Type B pancreatic cell (in vitro differentiated cells): ENCODE measurements at places on chromosomes 3 and 15.

- H3K27ac ChIP-seq = no peak overlapping the region
- DNase-seq = no peak
- H3K4me3 ChIP-seq = no peak overlapping the region
- peaks cover 34% of the 10 kb centered on the region for H3K36me3 ChIP-seq
- H3K27me3 ChIP-seq = no peaks in the 10 kb centered on the region
Observed at GRCh38 chr3:94070341-94070911, 7.6 kb downstream of the NSUN3 start.

DNA sequence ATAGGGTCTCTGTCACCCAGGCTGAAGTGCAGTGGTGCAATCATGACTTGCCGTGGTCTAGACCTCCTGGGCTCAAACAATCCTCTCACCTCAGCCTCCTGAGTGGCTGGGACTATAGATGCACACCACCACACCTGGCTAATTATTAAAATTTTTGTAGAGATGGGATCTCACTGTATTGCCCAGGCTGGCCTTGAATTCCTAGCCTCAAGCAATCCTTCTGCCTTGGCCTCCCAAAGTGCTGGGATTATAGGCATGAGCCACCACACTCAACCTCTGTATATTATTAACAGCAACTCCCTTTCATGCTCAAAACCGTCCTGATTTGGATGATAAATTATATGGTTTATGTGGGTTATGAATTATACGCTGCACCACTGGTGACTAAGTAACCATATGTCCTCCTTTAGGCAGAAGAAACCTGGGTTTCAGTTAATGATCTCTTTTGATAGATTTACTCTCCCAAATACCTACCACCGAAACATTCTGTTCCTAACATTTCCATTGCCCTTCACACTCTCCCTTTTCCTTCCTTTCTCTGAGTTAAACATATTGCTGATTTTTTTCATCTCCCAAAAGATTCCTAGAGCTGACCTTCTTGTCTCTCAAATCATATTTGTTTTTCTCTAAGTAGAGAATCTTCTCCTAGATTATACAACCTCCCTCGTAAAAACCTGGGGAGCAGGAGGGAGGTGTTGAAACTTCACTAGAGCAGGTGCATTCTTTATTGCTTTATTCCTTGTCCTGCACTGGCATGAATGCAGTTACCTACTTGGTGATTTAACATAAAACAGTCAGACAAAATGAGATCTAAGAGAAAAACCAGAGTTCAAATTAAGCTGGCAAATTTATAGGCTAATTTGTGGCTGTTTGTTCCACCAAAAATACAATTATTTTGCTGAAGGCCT, 32.9 kb downstream of the PCYT1A start:
- no peaks in the 10 kb centered on the region for H3K27me3 ChIP-seq
- H3K36me3 ChIP-seq = no peaks in the 10 kb centered on the region
- no peak for DNase-seq
- H3K4me3 ChIP-seq = no peak overlapping the region
- H3K4me1 ChIP-seq = no peaks in the 10 kb centered on the region
- H3K27ac ChIP-seq = no peak overlapping the region

DNA sequence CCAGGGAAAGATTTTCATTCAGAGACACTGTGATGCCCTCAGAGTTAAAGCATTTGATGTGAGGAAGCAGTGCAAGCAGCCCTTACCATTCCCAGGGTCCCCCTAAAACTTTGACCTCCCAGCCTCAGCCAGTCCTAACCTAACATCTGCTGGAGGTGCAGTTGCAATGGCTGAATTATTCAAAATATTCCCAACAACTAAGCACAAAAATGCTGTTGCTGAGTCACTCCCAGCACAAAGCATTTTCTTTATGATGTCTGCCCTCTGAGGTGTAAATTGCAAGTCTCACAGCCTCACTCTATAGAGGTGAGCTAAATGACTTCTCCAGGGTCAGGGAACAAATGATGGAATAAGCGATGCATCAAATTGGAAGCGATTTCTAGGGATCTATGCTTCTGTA, 6.4 kb upstream of the REC114 start:
- H3K27me3 ChIP-seq = peaks cover 41% of the 10 kb centered on the region
- H3K27ac ChIP-seq = no peak overlapping the region
- no peak for DNase-seq
- no peaks in the 10 kb centered on the region for H3K36me3 ChIP-seq

- DNase-seq = no peak
- no peaks in the 10 kb centered on the region for H3K36me3 ChIP-seq
- peaks cover 15% of the 10 kb centered on the region for H3K27me3 ChIP-seq
- H3K4me1 ChIP-seq = no peaks in the 10 kb centered on the region
- H3K4me3 ChIP-seq = no peak overlapping the region
Observed at GRCh38 chr3:13780432-13781176, 99.3 kb downstream of the WNT7A start.

GRCh38 chr15:85141726-85142125, 160.1 kb downstream of the PDE8A start:
- H3K27ac ChIP-seq = no peak overlapping the region
- H3K4me1 ChIP-seq = peaks cover 4% of the 10 kb centered on the region
- H3K4me3 ChIP-seq = no peak overlapping the region
- H3K27me3 ChIP-seq = no peaks in the 10 kb centered on the region
- DNase-seq = no peak

DNA sequence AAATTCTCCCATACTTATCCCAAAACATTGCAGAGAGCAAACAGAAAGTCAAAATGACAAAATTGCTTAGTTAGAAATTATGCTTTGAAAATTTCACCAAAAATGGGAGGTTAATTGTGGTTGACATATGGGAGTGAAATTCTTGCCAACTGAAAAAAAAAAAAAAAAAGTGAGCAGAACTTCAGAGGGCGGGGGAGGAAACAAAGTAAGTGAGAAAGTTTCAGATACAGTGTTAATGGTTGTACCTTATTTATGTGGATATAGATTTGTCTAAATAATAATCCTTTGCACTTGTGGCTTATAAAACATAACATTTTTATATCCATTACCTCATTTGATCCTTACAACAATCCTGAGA, 91.5 kb upstream of the RAP2B start:
- peaks cover 8% of the 10 kb centered on the region for H3K4me1 ChIP-seq
- DNase-seq = no peak
- H3K4me3 ChIP-seq = no peak overlapping the region
- no peaks in the 10 kb centered on the region for H3K27me3 ChIP-seq

DNA sequence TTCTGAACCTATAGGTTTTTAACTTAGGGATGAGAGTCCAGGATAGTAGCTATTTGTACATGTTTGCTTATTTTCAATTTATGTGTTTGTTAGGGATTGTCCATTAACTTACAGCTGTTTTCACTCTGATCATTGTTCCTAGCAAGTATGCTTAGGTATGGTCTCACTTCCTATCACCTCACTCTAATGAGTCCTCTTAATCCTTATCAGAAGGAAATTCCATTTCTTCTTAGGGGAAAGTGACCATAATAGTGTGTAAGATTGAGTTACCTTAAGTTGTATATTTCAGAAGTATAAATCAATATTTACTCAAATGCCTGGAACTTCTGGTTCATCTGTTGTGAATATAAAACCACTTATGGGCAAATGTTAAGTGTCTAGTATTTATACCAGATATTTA, 53.0 kb downstream of the PIAS1 start:
- H3K27me3 ChIP-seq = no peaks in the 10 kb centered on the region
- H3K36me3 ChIP-seq = peaks cover 35% of the 10 kb centered on the region
- no peak for DNase-seq
- H3K4me1 ChIP-seq = peaks cover 15% of the 10 kb centered on the region

DNA sequence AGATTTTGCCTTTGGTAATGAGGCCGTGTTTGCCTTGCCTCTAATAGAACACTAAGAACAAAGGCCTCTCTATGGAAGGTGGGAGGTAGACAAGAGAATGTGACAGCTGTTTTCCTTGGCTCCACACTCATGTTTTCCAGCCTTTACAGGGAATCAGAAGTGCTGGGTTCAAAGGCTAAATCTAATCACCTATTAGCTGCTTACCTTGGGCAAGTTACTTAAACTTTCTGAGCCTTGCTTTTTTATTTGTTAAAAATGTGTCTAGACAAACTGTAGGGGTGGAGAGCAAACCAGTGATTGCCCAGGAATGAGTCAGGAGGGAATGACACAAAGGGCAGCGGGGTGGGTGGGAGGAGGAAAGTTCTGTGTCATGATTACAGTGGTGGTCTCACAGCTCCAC, 179.0 kb downstream of the P3H2 start:
- no peak for DNase-seq
- H3K36me3 ChIP-seq = no peaks in the 10 kb centered on the region
- no peaks in the 10 kb centered on the region for H3K27me3 ChIP-seq
- H3K4me3 ChIP-seq = no peak overlapping the region

- H3K27ac ChIP-seq = no peak overlapping the region
- H3K27me3 ChIP-seq = no peaks in the 10 kb centered on the region
- H3K4me3 ChIP-seq = no peak overlapping the region
- H3K36me3 ChIP-seq = peaks cover 5% of the 10 kb centered on the region
- DNase-seq = no peak
- peaks cover 44% of the 10 kb centered on the region for H3K4me1 ChIP-seq
Observed at GRCh38 chr3:62128051-62128450, 245.3 kb downstream of the FEZF2 start.

GRCh38 chr3:142355692-142356091, 92.1 kb downstream of the XRN1 start:
- no peak overlapping the region for H3K27ac ChIP-seq
- peaks cover 34% of the 10 kb centered on the region for H3K36me3 ChIP-seq
- no peak for DNase-seq
- H3K27me3 ChIP-seq = no peaks in the 10 kb centered on the region
- no peaks in the 10 kb centered on the region for H3K4me1 ChIP-seq

GRCh38 chr15:66630801-66631351, 65.1 kb upstream of the LCTL start:
- H3K27ac ChIP-seq = peak overlapping the region; percentile 88
- H3K4me3 ChIP-seq = peak overlapping the region; percentile 55
- H3K36me3 ChIP-seq = no peaks in the 10 kb centered on the region
- DNase-seq = no peak

DNA sequence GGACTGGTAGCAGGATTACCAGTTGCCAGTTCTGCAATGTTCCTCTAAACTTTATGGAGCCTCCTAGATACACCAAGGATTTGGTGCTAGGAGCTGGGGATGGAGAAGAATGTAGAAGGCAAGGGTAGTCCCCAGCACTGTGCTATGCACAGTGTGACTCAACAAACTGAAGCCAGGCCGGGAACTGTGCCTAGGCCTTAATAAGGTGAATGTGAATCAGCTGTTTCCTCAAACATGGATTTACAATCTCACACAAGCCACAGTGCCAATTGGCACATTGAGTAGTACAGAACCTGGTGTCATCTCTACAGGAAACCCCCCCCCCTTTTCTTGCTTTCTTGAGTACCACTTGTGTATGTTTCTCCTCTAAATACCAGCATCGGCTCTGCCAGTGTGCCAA, 32.5 kb downstream of the MRPS25 start:
- no peak overlapping the region for H3K27ac ChIP-seq
- H3K4me3 ChIP-seq = no peak overlapping the region

GRCh38 chr3:194340757-194341400, 10.2 kb downstream of the CPN2 start:
- H3K27ac ChIP-seq = no peak overlapping the region
- peaks cover 26% of the 10 kb centered on the region for H3K4me1 ChIP-seq
- DNase-seq = no peak
- H3K4me3 ChIP-seq = no peak overlapping the region
- H3K27me3 ChIP-seq = peaks cover 26% of the 10 kb centered on the region
- H3K36me3 ChIP-seq = no peaks in the 10 kb centered on the region

- H3K4me1 ChIP-seq = no peaks in the 10 kb centered on the region
- no peak overlapping the region for H3K27ac ChIP-seq
- no peak overlapping the region for H3K4me3 ChIP-seq
- H3K27me3 ChIP-seq = no peaks in the 10 kb centered on the region
- peaks cover 10% of the 10 kb centered on the region for H3K36me3 ChIP-seq
Observed at GRCh38 chr15:48774484-48774883, 36.4 kb downstream of the CEP152 start.

GRCh38 chr3:197378985-197379718, 80.7 kb upstream of the DLG1 start:
- peaks cover 7% of the 10 kb centered on the region for H3K27me3 ChIP-seq
- H3K27ac ChIP-seq = no peak overlapping the region
- H3K4me3 ChIP-seq = no peak overlapping the region
- H3K36me3 ChIP-seq = no peaks in the 10 kb centered on the region
- peaks cover 11% of the 10 kb centered on the region for H3K4me1 ChIP-seq
- no peak for DNase-seq

- peaks cover 4% of the 10 kb centered on the region for H3K36me3 ChIP-seq
- H3K27me3 ChIP-seq = no peaks in the 10 kb centered on the region
- H3K27ac ChIP-seq = no peak overlapping the region
- peak overlapping the region; percentile 23 for H3K4me3 ChIP-seq
- peaks cover 46% of the 10 kb centered on the region for H3K4me1 ChIP-seq
Observed at GRCh38 chr3:11532931-11533391, 110.8 kb downstream of the VGLL4 start.

DNA sequence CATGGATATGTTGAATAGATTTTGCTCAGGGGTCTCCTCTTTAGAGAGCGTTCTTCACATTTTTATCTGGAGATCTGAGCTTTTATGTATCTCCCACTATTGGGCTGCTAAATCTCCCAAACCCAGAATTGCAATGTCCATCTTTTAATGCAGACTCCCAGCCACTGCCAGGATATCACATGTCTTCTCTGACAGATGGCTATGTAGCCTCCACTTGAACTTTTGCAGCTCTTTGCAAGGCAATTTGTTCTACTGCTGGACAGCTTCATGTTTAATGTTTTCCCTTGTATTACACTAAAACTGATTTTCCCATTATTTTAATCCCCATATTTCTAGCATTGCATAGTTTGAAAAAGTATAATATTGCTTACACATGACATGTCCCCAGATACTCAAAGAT, 177.2 kb downstream of the LPP start:
- H3K4me3 ChIP-seq = no peak overlapping the region
- H3K36me3 ChIP-seq = peaks cover 14% of the 10 kb centered on the region

- H3K36me3 ChIP-seq = no peaks in the 10 kb centered on the region
- no peak overlapping the region for H3K27ac ChIP-seq
- peaks cover 34% of the 10 kb centered on the region for H3K4me1 ChIP-seq
- H3K27me3 ChIP-seq = peaks cover 16% of the 10 kb centered on the region
- H3K4me3 ChIP-seq = peak overlapping the region; percentile 4
Observed at GRCh38 chr3:117399311-117400078, 689.9 kb downstream of the TUSC7 start.

DNA sequence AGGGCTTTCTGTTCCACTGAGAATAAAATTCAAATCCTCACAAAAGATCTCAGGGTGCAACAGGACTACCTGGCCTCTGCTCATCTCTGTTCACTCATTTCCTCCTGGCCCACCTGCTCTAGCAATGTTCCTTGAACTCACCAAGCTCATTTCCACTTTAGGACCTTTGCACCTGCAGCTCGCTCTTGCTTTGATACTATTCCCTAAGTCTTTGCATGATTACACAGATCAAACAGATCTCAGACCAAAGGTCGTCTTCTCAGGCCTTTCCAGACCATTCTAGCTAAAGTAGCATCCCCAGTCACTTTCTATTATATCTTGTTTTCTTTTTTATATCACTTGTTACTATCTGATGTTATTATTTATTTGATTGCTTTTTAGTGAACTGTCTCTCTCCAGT, 54.7 kb downstream of the B3GNT5 start:
- DNase-seq = no peak
- H3K27me3 ChIP-seq = no peaks in the 10 kb centered on the region
- H3K27ac ChIP-seq = peak overlapping the region; percentile 96
